Thymus (tissue), 14 donors: ENCODE measurements at places on chromosomes 1 and 21. TPM values are rescaled to one million over a fixed set of nuclear protein-coding genes. Genes with fewer than 3 reads are reported as not detected.

GRCh38 chr1:36133484-36133883, 8.5 kb upstream of the COL8A2 start:
- no peak overlapping the region for H3K27ac ChIP-seq
- peaks cover 1% of the 10 kb centered on the region for H3K27me3 ChIP-seq
- H3K4me3 ChIP-seq, result no peak overlapping the region
- H3K36me3 ChIP-seq, result peaks cover 28% of the 10 kb centered on the region
- no peak for DNase-seq

DNA sequence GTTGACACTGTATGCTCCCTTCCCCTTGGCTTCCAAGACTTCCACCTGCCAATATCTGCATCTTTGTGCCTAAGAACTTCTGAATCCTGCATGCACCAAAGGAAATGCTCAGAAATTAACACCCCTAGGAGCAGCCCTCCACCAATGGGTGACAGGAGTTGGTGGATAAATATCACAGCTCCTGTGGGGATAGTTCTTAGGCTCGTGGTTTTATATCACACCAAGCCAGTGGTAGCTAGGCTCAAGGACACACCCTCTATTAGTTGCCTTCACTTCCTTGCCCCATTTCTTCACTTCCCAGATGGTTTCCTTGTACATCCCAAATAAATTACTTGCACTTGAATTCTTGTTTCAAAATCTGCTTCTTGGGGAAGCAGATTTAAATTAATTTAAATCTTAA, 16.9 kb upstream of the CDC14A start:
- no peaks in the 10 kb centered on the region for H3K4me1 ChIP-seq
- H3K27me3 ChIP-seq, result no peaks in the 10 kb centered on the region
- H3K27ac ChIP-seq, result no peak overlapping the region
- no peak for DNase-seq
- H3K4me3 ChIP-seq, result no peak overlapping the region

DNA sequence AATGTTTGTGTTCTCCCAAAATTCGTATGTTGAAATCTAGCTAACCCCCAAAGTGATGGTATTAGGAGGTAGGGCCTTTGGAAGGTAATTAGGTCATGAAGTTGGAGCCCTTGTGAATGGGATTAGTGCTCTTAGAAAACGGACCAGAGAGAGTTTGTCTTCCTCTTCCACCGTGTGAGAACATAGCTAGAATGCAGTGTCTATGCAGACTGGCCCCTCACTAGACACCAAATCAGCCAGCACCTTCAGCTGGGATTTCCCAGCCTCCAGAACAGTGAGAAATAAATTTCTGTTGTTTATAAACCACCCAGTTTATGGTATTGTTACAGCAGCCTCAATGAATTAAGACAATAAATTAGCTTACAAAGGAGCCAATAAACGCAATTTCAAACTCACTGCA, 58.0 kb downstream of the KIAA0319L start:
- H3K4me1 ChIP-seq, result no peaks in the 10 kb centered on the region
- H3K27ac ChIP-seq, result no peak overlapping the region
- H3K36me3 ChIP-seq, result peaks cover 3% of the 10 kb centered on the region
- DNase-seq, result no peak

- DNase-seq, result no peak
- H3K4me1 ChIP-seq, result no peaks in the 10 kb centered on the region
- no peak overlapping the region for H3K4me3 ChIP-seq
- peaks cover 46% of the 10 kb centered on the region for H3K27me3 ChIP-seq
Observed at GRCh38 chr1:7707527-7707926, 63.6 kb upstream of the VAMP3 start.

- H3K4me3 ChIP-seq, result no peak overlapping the region
- H3K27ac ChIP-seq, result no peak overlapping the region
- H3K27me3 ChIP-seq, result no peaks in the 10 kb centered on the region
- H3K36me3 ChIP-seq, result no peaks in the 10 kb centered on the region
Observed at GRCh38 chr1:24713176-24713575, 32.1 kb upstream of the CLIC4 start.

- H3K27me3 ChIP-seq, result no peaks in the 10 kb centered on the region
- H3K4me1 ChIP-seq, result no peaks in the 10 kb centered on the region
- DNase-seq, result no peak
- H3K4me3 ChIP-seq, result no peak overlapping the region
- peaks cover 50% of the 10 kb centered on the region for H3K36me3 ChIP-seq
- no peak overlapping the region for H3K27ac ChIP-seq
Observed at GRCh38 chr1:150826299-150826698, 18.2 kb upstream of the CTSK start.

DNA sequence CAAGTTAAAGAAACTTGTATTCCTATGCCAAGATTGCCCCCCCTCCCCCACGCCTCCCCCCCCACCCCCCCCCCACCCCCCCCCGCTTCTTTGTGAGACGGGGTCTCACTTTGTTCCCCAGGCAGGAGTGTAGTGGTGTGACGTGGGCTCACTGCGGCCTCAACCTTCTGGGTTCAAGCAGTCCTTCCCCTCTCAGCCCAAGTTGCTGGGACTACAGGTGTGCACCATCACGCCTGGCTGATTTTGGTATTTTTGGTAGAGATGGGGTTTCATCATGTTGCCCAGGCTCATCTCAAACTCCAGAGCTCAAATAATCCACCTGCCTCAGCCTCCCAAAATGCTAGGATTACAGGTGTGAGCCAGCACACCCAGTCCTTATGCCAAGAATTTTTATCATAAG, 136.6 kb downstream of the POU2F1 start:
- DNase-seq, result no peak
- H3K27ac ChIP-seq, result no peak overlapping the region
- no peak overlapping the region for H3K4me3 ChIP-seq
- H3K36me3 ChIP-seq, result no peaks in the 10 kb centered on the region
- H3K4me1 ChIP-seq, result no peaks in the 10 kb centered on the region

GRCh38 chr21:39601187-39601928, 11.4 kb upstream of the B3GALT5 start:
- no peaks in the 10 kb centered on the region for H3K4me1 ChIP-seq
- H3K36me3 ChIP-seq, result no peaks in the 10 kb centered on the region
- H3K27ac ChIP-seq, result no peak overlapping the region
- DNase-seq, result no peak
- no peak overlapping the region for H3K4me3 ChIP-seq
- peaks cover 2% of the 10 kb centered on the region for H3K27me3 ChIP-seq

- H3K36me3 ChIP-seq, result no peaks in the 10 kb centered on the region
- H3K4me3 ChIP-seq, result peak within 1 kb of the TSS; percentile 47
- H3K27ac ChIP-seq, result peak within 1 kb of the TSS; percentile 84
- H3K4me1 ChIP-seq, result peaks cover 52% of the 10 kb centered on the region
- DNase-seq, result peak; percentile 23
Observed at GRCh38 chr1:151006327-151007052, at the start of gene MINDY1. TSS of gene MINDY1 (minus strand) at chr1:151006902. CDS start at chr1:151002617, 4,285 bp downstream.

DNA sequence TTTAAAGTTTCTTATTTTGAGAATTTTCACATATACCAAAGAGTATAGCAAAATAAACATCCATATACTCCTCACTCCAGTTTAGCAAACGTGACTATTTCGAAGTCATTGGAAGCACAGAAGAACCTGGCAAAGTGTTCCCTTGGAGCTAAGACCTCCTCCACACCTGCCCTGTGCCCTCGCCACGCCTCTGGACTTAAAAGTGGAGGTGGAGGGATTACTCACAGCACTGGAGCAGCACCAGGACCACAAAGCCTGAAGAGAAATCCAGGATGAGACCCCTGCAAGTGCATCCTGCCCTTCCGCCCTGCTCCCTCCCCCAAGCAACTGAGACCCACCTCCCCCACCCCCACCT, 436 bp downstream of the CHI3L1 start:
- H3K27me3 ChIP-seq, result peaks cover 13% of the 10 kb centered on the region
- H3K36me3 ChIP-seq, result no peaks in the 10 kb centered on the region
- no peak for DNase-seq
- no peak overlapping the region for H3K27ac ChIP-seq
- no peak overlapping the region for H3K4me3 ChIP-seq

DNA sequence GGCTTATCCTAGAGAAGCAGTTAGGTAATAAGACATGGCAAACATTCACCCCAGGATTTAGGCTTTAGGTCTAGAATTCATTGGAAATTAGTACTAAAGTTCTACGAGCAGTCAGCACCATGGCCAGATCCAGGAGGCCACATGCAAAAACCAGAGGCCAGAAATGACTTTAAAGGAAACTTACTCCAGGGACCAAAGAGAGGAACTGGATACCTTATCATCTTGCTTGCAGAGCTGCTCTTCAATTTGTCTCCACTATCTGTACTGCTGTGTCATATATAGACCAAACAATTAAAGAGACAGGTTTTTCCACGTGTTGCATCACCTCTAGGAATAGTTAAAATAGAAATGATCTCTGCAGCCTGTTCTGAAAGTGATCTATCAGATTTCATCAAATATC, 127.8 kb downstream of the LMX1A start:
- DNase-seq, result no peak
- no peaks in the 10 kb centered on the region for H3K4me1 ChIP-seq
- H3K4me3 ChIP-seq, result no peak overlapping the region
- H3K27ac ChIP-seq, result no peak overlapping the region

- no peaks in the 10 kb centered on the region for H3K27me3 ChIP-seq
- no peak for DNase-seq
- H3K4me1 ChIP-seq, result no peaks in the 10 kb centered on the region
- H3K36me3 ChIP-seq, result peaks cover 2% of the 10 kb centered on the region
Observed at GRCh38 chr1:93565496-93566206, 116.0 kb downstream of the BCAR3 start.

DNA sequence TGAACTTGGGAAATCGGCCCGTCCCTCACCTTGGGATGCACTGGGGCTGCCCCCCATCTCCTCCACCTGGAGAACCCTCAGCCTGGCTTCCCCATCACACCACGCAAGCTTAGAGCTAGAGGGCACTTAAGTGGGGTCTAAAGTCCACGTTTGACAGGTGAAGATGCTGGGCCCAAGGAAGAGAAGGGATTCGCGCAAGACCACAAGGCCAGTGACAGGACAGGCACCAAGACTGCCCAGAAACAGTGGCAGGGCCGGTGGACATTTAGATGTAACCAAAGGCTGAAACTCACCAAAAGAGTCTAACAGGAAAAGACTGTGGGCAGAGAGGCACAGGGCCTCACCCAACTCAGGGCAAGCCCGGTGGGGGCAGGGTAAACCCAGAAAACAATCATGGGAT, 130.8 kb upstream of the EDN2 start:
- H3K27ac ChIP-seq, result no peak overlapping the region
- no peak overlapping the region for H3K4me3 ChIP-seq
- no peaks in the 10 kb centered on the region for H3K4me1 ChIP-seq
- no peaks in the 10 kb centered on the region for H3K27me3 ChIP-seq
- DNase-seq, result no peak

DNA sequence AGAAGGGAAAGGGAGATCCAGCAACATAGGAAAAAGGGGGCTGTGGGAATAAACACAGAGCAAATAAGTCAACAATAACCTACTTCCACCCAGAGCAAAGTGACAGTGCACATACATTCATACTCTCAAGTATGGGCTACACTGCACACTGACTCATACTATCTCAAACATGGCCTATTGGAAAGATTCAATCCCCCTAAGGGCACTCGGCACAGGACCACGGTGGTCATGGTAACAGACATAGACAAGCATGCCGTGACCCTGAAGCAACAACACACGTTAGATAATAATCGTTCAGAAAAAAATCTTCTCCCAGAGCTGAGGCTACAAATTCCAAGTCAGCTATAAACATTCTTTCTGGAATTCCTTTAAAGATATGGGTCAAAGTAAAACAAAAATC, 16.8 kb upstream of the JAK1 start:
- DNase-seq, result no peak
- H3K27ac ChIP-seq, result no peak overlapping the region
- H3K36me3 ChIP-seq, result no peaks in the 10 kb centered on the region
- no peaks in the 10 kb centered on the region for H3K4me1 ChIP-seq
- no peak overlapping the region for H3K4me3 ChIP-seq

- H3K27ac ChIP-seq, result no peak overlapping the region
- no peaks in the 10 kb centered on the region for H3K36me3 ChIP-seq
- no peaks in the 10 kb centered on the region for H3K4me1 ChIP-seq
- H3K4me3 ChIP-seq, result no peak overlapping the region
- DNase-seq, result no peak
- no peaks in the 10 kb centered on the region for H3K27me3 ChIP-seq
Observed at GRCh38 chr1:228695015-228695955, 40.0 kb upstream of the RHOU start.

GRCh38 chr21:36145259-36145658, 10.4 kb downstream of the CBR3 start:
- no peak overlapping the region for H3K27ac ChIP-seq
- H3K4me3 ChIP-seq, result no peak overlapping the region

GRCh38 chr21:44485254-44485793, 30.0 kb downstream of the LRRC3 start:
- peak; percentile 9 for DNase-seq
- no peaks in the 10 kb centered on the region for H3K27me3 ChIP-seq
- H3K36me3 ChIP-seq, result no peaks in the 10 kb centered on the region
- no peak overlapping the region for H3K27ac ChIP-seq
- H3K4me3 ChIP-seq, result peak overlapping the region; percentile 18
- peaks cover 7% of the 10 kb centered on the region for H3K4me1 ChIP-seq

- H3K4me1 ChIP-seq, result no peaks in the 10 kb centered on the region
- no peak overlapping the region for H3K4me3 ChIP-seq
- no peaks in the 10 kb centered on the region for H3K27me3 ChIP-seq
- DNase-seq, result no peak
Observed at GRCh38 chr1:182515556-182515955, 65.6 kb downstream of the RGSL1 start.

- H3K27me3 ChIP-seq, result no peaks in the 10 kb centered on the region
- DNase-seq, result no peak
- H3K4me3 ChIP-seq, result no peak overlapping the region
- H3K36me3 ChIP-seq, result no peaks in the 10 kb centered on the region
- no peak overlapping the region for H3K27ac ChIP-seq
Observed at GRCh38 chr1:65387821-65388220, 32.6 kb upstream of the LEPR start.

DNA sequence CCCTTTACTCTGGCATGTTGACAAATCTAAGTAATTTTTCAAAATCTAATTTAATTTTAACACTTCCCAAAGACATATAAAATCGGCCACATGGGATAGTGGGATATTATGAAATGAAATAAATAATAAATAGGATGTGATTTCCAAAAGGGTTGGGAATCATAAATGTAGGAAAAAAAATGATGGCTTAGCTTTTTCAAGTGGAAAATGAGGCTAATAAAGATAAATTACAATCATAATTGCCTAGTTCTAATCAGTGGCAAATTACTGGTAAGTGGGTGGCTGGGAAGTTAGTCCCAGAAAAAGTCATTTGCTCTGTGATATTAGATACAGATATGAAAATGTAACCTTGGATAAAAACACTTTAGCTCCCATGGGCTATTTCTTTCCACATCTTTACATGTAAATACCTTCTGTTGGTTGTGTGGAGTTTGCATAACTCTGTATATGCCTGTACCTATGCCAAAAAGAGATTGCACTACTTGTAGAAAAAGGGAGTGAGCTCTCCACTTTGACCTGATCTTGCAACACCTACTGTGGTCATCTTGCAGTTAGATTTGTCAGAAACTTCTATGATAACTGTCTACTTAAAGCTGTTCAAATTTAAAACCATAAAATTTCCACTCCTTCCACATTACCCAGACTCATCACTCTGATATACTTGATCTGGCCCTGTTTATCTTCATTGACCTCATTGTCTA, 284.6 kb upstream of the KAZN start:
- H3K4me3 ChIP-seq, result no peak overlapping the region
- H3K36me3 ChIP-seq, result no peaks in the 10 kb centered on the region
- DNase-seq, result no peak
- no peak overlapping the region for H3K27ac ChIP-seq
- H3K4me1 ChIP-seq, result no peaks in the 10 kb centered on the region

GRCh38 chr1:54227891-54228310, 27.9 kb downstream of the MRPL37 start:
- H3K27me3 ChIP-seq, result no peaks in the 10 kb centered on the region
- H3K4me1 ChIP-seq, result no peaks in the 10 kb centered on the region
- no peak overlapping the region for H3K4me3 ChIP-seq
- no peak for DNase-seq
- peaks cover 60% of the 10 kb centered on the region for H3K36me3 ChIP-seq
- H3K27ac ChIP-seq, result no peak overlapping the region

The NMNAT2 gene
- polyA plus RNA-seq, result 0.23 TPM

The LAPTM5 gene
- polyA plus RNA-seq, result 364 TPM

The EPS8L3 gene
- 0.02 TPM for polyA plus RNA-seq

The RPTN gene
- 3.2 TPM for polyA plus RNA-seq

The CCDC27 gene
- polyA plus RNA-seq, result 0.02 TPM

The RXFP4 gene
- polyA plus RNA-seq, result 0.18 TPM
